ENCODE measurements at places on chromosomes 1 and 21.

- no peak for DNase-seq
Observed at GRCh38 chr1:226607821-226608220, 59.3 kb downstream of the STUM start.

- no peak for DNase-seq
Observed at GRCh38 chr1:29948581-29948980, 712.3 kb downstream of the PTPRU start.

GRCh38 chr1:226211181-226211821 is 12.2 kb upstream of the MIXL1 start:
- no peak for DNase-seq

GRCh38 chr21:45306832-45307571 is 19.3 kb upstream of the POFUT2 start:
- DNase-seq: no peak

DNA sequence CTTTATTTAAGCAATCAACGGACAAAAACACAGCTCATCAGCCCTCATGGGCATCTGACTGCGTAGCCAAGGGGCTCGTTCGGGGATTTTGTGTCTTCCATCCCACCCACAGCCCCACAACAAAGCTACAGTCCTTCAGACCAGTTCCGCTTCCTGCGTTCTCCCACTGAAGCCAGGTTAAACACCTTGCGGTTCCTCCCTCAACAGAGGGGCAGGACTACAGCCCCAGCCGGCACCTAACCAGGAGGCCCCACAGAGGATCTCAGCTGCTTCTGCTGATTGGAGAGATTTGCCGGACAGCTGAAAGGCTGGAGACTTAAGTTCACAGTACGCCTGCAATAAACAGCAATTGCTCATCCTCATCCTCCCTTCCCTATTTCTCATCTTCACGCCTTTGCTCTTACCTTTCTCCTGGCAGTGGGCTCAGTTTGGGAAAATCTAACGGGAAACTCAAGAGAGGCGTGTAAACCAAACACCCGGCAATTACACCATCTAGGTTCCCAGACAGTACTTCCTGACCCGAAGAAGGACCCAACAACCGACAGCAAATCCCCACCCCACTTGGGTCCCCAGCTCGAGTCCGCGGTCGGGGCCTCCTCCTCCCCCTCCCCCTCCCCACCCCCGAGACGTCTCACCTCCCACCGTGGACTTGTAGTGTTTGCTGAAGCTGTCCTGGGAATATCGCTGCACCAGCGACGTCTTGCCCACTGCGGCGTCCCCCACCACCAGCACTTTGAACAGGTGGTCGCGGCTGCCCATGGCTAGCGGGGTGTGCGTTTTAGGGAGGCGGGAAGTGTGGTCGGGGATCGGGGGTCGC is 876 bp downstream of the RAB29 start:
- DNase-seq: peak; percentile 70

DNA sequence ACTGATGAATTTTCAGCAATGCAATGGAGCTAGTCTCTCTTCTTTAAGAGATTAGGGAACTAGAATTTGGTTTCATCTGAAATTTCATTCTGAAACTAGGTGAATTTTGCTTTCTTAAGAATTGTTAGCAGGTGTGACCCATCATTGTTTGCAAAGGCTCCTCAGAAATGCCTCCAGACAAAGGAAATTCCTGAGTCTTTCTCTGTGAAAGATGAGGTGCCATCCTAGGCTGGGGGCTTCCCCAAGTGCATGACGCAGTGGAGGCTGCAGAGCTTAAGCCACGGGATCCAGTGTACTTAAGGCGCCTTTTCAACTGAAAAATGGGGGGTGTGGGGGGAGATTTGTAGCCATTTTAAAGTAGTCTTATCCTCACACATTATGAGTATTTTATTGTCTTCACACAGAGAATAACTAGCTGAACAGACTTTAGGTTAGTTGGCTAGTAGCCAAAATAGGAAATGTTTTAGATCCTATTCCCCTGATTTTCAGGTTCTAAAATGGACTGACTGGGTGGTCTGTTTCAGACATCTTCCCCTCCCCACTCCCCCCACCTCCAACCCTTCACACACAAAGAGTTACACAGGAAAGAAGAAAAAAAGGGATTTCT is 202.0 kb downstream of the NFIA start:
- DNase-seq: no peak

DNA sequence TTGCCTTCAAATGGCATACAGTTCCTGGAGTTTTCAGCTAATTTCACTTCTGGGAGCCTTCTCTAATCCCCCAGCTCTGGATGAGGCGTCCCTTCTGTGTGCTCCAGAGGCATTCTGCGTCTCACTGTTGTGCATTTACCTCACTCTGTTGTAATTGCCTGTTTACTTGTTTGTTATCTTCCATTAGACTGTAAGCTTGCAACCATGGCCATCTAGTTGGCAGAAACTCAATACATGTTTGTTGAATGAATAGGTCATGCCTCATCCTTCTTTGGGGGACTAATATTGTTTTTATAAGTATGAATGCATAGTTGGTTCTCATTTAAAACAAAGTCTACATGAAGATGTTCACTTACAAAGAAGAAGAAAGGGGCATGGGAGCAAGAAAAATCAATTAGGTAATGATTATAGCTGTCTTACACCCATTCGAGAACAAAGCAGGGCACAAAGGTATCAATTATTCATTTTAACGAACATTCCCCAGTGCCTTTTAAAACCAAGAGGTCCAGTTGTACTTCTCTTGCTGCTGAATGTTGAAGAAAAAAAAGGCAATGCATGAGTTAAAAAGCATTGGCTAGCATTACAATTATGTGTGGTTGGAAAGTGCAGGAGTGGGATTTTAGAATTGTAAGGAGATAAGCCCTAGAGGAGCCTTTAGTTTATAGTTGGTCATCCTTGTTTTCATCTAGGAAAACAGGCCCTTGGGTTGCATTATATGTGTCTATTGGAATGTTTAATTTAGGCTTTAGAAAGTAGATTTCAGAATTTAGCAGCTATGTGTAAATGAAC is 6.0 kb downstream of the RGL1 start:
- no peak for DNase-seq

GRCh38 chr21:44317241-44317782 is 17.5 kb downstream of the PFKL start:
- no peak for DNase-seq

DNA sequence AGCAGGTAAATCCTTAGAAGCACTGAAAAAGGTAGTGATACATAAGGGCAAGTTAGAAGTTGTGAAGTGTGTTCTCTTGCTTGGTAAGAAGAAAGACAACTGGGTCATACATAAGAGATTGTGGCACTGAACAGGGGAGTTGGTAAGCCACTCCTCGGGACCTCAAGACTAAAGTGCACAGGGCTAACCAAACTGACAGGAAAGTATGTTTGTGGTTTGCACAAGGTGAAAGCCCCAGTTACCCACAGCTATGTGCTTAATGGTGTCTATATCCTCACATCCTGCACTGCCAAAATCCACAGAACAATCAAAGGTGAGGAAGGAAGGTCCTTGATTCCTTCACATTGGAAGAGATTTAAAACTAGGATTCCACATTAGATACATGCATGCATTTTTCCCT is 276.5 kb downstream of the DNM3 start:
- peak; percentile 57 for DNase-seq

DNA sequence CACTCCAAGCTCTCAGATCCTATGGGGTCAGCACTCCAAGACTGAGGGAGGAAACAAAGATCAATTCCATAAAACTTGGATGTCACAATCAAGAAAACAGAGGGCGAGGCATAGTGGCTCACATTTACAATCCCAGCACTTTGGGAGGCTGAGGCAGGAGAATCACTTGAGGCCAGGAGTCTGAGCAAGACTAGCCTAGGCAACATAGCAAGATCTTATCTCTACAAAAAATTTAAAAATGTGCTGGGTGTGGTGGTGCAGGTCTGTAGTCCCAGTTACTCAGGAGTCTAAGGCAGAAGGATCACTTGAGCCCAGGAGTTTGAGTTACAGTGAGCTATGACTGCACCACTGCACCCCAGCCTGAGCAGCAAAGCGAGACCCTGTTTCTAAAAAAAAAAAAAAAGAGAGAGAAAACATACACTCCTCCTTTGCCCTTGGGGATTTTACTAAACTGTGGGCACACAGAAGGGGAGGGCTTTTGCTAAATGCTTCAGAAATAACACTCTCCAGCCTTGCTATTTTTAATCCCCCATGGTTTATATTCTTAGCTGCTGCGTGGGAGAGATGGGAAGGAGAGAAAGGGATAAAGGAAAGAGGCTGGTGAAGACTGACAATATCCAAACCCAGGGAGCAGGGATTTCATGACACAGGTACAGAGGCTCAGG is 18.1 kb downstream of the ARHGEF2 start:
- DNase-seq: no peak

GRCh38 chr1:241391926-241392710 is 35.1 kb upstream of the RGS7 start:
- no peak for DNase-seq

DNA sequence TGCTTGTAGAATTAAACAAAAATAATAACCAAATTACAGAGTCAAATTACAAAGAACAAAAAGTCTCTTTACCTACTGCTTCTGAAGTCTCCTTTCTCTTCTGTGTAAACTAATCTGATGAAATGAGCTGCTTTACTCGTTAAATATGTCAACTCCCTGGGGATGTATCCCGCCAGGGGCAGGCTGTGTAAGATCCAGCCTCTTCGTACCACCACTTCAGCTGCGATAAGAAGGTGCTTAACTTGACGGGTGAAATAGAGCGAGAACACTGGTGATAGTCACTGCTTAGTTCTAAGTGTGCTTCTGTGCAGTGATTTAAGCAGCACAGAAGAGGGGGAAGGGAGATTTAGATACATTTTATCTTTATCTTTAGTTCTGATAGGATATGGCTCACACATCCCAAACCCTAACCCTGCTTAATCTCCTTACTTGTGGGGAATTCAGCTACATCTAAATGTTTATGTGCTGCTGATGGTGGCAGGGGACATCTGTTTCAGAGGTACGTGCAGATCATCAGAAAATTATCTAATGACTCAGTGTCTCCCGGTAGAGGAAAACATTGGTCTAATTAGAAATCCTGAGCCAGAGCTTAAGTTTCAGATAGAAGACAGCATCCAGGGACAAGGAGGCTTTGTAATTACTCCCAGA is 46.0 kb downstream of the RHOU start:
- no peak for DNase-seq

- DNase-seq: no peak
Observed at GRCh38 chr1:61337037-61337436, 254.7 kb downstream of the NFIA start.

DNA sequence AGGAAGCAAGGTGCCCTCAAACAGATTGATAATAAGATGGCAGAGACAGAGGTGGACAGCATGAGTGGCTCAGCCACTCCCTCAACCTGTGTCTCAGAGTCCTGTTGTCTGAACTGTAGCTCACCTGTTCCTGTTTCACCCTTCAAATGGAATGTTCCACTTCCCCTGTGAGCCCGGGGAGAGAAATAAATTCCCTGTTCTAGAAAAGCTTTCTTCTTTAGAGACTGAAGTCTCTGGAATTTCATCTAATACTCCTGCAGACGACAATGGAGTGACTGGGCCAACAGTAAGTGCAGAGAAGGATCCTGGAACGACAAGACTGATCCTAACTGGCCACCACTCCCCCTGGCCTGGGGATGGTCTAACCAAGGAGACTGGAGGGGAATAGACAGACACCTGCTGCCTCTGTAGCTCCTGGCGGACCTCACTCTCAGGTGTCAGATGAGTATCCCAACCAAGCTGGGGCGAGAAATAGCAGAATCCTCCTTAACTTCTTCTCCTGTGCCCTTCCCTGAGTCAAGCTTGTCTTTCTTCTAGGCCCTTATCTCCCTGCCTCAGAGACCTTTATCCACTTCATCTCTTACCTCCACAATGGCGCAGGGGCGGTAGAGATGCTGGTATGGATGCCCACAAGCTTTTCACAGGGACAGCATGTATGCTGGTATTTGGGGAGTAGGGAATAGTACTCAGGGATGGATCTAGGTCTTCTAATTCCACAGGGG is 45.4 kb downstream of the PLEKHA6 start:
- DNase-seq: no peak

GRCh38 chr1:212109728-212110127 is 74.2 kb downstream of the DTL start:
- no peak for DNase-seq

- no peak for DNase-seq
Observed at GRCh38 chr1:239939602-239940001, 152.1 kb upstream of the FMN2 start.

- DNase-seq: no peak
Observed at GRCh38 chr1:72288886-72289285, 6.5 kb upstream of the NEGR1 start.

DNA sequence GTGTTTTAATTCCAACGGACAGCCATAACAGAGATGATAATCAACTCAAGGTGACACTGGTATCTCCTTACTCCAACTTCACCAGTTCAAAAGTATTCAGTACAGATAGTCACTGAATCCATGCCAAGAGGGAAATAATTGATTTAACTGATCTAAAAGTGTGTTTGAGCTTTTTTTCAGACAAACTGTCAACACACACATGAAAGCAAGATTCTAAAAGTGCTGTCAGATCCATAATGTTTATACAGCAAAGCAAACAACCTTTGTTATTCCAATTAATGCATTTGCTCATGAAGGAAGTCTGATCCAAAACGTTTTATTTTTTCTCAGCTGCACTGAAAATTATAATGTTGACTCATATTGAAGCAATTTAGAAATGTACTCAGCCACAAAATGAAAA is 5.9 kb upstream of the PRKAA2 start:
- DNase-seq: no peak

DNA sequence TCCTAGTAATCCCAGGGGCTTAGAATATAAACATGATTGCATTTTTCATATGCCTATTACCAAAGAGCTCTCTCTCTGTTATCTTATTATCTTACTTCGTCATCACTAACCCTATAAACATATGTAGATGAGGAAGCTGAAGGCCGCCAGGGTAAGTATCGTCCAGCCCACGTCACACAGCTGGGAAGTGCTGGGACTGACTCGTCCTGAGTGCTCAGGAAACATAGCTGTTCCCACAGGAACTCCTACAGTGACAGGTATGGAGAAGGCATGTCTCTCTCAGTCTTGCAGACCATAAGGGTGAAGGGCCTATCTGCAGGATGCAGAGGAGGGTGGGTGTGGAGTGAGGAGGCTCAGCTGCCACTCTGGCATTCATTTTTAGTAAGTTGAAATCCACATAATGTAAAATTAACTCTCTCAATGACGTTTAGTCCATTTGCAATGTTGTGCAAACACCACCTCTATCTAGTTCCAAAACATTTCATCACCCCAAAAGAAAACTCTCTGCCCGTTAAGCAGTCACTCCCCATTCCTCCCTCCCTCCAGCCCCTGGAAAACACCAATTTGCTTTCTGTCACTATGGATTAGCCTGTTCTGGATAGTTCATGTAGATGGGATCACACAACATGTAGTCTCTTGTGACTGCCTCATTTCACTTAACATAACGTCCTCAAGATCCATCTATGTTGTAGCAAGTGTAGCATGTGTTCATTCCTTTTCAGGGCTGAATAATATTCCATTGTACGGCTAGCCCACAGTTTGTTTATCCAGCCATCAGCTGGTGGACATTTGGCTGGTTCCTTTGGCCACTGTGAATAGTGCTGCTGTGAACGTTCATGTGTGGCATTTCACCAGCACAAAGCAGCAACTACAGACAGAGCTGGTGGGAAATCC is 68.3 kb downstream of the TCP10L start:
- DNase-seq: no peak

DNA sequence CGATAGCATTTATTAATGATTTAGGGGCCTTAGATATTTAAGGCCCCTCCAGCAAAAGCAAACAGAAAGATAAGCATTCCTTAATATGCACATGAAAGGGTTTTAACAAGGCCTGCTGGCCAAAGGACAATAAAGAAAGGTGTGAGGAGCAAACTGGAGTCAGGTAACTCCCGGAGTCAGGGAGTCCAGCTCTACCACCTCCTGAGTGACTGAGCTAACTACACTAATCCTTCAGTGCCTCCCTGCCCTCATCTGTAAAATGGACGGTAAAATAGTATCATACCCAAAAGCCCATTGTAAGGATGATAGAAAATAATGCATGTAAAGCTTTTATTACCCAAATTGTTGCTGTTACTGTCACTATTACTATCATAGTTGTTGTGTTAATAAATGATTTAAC is 161.7 kb downstream of the SIPA1L2 start:
- DNase-seq: no peak

Measured in CD4-positive, alpha-beta T cell treated with Interleukin-10 for 1 hour (primary cell).